Tibial artery (tissue), 4 donors: ENCODE measurements at places on chromosomes 3 and 15.

DNA sequence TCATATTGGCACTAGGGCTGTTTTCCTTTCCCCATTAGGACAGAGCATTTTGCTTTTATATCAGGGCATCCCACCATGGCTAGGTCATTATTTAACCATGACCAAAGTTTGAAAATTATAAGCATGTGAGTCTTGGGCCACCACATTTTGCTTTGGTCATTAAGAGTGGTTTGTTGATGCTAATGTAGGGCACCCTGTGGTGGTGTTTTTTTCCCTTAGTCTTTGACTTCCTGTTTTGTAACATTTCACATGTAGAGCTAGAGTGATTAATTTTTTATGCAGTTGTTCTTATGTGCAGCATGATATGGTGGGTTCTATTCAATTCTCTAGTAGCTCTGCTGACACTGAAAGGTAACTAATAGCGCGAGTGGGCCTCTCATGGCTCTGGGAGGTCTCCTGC is 249.6 kb upstream of the ROBO1 start:
- DNase-seq = no peak

DNA sequence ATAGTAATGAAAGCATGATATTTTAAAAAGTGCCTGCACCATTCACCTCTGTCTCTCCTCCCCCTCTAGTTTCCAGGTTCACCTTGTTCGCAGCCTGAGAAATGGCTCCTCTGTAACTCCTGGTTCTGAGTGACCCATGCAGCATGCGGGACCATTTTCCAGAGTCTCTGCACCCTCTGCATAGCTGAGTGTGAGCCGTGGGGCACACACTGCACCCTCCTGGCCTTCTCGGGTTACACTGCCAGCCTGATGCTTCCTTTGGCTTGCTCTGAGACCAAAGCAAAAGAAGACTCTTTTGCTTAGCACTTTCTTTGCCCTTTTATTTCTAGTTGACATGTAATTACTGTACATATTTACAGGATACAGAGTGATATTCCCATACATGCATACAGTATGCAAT is 287.3 kb downstream of the GABRG3 start:
- no peak for DNase-seq

DNA sequence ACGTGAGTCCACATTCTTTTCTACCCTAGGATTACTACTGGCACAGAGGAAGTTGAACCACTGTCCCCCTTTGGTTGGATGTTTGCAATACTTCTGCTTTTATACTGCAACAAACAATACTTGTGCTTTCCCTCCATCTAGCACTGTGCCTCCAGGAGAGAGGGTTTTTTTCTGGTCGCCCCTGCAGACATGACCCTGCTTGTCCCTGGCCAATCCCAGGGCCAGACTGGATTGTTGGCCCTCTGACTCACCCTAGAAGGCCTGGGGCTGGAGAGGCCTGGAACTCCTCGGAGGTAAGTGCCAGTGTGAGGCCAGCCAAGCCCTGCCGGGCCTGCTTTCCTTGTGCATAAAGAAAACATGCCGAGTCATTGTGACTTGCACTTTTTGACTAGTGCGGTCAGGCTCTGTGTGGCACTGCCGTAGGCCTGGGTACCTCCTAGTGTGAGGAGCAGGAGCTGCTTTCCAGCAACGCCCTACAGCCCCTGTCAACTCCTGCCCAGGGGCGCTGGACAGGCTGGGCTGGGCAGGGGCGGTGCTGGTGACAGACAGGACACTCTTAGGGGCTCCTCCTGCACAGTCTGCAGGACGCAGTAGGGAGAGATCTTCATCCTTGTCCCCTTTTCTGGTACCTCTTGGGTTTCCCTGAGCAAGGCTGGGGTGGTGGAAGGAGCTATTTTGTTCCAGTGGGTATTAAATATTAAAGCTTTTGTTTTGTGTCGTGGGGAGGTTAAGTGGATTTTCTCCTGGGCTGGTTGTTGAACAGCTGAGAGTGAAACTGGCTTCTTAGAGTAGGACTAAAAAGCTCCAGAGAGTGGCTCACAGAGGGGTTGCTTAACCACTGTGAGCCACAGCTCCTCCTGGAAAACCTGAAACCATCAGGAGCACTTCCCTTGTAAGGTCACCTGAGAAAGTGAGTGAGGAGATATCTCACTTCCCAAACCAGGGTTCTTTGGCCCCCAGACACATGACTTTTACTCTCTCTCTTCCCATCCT is 14.4 kb upstream of the TKT start:
- peak; percentile 86 for DNase-seq

DNA sequence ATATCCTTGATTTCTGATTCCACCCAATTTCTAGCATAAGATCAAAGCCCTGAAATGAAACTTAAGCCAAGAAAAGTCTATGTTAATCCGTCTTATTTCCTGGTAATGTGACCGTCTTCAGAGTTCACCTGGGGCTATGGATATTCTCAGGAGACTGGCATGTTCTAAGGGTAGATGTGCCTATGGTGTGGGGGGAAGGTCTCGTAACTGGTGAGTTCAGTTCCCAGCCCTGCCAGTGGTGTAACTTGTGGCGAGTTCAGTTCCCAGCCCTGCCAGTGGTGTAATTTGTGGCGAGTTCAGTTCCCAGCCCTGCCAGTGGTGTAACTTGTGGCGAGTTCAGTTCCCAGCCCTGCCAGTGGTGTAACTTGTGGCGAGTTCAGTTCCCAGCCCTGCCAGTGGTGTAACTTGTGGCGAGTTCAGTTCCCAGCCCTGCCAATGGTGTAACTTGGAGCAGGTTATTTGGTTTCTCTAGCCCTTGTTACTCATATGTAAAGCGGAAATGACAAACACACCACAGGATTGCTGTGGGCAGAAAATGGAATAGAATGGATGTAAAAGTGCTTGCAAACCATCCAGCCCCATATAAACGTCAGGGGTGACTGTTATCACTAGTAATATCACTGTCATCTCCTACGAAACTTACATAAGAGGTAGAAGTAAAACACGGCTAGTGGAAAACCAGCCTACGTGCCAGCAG is 30.4 kb downstream of the SLC51A start:
- DNase-seq = no peak

- no peak for DNase-seq
Measured at GRCh38 chr3:127235706-127236105, 42.8 kb downstream of the PRR23E start.

GRCh38 chr3:113626503-113627371 is 69.7 kb downstream of the USF3 start:
- no peak for DNase-seq

- no peak for DNase-seq
Measured at GRCh38 chr3:182730675-182731042, 62.6 kb upstream of the ATP11B start.

- DNase-seq = no peak
Measured at GRCh38 chr15:55514414-55514850, 6.4 kb upstream of the DNAAF4 start.

- no peak for DNase-seq
Measured at GRCh38 chr15:78223396-78224022, 10.9 kb downstream of the ACSBG1 start.

GRCh38 chr15:70192041-70192440 is 94.3 kb upstream of the TLE3 start:
- DNase-seq = no peak

DNA sequence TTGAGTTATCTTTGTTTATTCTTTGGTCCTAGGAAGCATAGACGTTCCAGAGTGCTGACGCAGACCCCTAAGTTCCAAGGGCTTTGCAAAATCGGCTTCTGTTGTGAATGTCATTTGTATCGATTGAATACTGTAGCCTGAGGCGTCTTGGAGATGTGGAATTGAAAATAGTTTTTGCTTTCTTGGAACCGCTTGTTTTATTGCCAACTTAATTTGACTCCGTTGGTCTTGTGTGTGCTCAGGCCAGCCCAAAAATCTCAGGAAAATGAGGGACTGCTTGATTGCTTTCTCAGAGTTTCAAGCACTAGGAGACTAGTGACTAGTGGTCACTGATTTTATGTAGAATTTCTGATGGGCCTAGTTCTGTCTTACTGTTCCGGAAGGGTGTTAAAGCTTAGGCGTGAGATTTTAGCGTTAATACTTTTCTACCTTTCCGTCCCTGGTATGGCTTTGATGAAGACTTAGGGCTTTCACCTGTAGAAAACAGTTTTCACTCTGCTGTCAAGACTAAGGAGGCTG is 263 bp upstream of the UTS2B start:
- DNase-seq = no peak

- DNase-seq = no peak
Measured at GRCh38 chr3:112682361-112682760, 41.4 kb upstream of the CCDC80 start.

DNA sequence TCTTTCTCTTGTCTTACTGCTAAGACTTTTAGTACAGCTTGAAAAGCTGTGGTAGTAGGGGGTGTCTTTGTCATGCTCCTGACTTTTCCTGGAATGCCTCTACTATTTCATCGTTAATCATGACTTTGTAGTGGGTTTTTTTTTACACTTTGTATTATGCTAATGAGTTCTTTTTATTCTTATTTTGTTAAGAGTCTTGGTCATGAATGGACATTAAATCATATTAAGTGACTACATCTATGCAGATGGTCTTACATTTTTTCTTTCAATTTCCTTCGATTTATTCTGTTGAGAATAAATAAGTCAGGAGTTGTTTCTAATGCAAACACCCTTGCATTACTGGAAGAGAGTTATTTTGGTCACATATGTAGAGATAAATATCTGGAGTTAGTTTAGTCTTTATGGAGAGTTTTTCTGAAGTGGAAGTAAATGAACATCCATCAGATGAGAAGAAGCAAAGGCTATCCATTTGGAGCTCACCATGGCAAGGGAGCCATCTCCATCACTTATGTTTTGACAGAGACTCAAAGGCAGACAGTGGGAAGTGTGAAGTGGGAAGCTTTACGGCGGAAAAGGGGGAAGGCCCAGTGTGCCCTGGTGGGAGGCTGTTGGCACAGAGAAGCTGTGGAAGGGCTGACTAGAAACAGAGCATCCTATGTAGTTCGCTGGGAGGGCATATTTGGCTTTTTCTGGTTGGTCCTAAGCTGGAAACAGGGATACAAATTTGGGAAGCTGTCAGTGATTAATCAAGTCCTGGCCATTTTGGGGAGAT is 73.1 kb upstream of the PRR23E start:
- DNase-seq = no peak

DNA sequence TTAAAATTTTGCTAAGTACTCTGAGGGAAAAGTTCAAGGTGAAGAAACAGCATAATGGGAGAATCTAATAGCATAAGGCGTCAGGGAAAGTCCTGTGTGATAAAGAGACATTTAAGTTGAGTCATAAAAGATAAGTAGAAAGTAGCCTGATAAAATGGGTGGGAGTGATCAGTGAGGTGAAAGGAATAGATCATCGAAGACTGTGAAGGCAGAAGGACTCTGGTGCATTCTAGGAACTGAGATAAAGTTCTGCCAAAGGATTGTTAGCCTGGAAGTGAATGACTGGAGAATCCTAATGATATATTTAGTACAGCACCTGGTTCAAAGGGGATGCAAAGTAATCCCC is 149.9 kb downstream of the CFAP20DC start:
- no peak for DNase-seq

DNA sequence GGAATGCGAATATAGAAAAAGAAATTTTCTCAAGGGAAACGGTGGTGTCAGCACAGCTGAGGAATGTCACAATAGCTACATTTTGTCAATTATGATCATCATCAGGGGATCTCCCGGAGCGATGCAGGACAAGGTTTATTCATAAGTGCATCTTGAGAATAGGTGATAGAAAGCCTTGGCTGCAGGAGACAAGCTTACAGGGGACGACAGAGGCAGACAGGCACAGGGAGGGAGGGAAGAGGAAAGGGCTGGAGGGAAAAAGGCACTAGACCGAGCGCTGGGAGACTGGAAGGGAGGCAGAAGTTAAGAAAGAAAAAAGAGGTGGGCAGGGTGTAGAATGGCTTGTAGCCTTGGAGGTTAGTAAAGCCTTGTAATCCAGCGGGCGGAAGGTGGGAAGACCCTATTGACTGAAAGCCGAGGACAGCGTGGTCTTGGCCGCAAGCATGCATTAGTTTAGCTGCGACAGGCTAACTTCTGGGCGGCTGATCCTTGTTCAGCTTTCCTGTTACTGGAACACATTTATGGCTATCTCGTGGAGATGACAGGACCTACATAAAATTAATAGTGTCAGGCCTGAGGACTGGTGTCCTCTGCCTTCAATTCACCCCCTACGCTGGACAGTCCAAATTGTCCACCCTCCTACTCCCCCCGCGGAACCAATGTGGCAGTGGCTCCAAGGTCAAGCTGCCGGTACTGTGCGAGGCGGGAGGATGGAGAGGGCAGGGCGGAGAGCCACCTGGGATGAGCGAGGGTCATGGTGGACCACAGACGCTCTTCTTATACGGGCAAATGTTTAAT is 1.4 kb upstream of the NECTIN3 start:
- DNase-seq = peak; percentile 69

DNA sequence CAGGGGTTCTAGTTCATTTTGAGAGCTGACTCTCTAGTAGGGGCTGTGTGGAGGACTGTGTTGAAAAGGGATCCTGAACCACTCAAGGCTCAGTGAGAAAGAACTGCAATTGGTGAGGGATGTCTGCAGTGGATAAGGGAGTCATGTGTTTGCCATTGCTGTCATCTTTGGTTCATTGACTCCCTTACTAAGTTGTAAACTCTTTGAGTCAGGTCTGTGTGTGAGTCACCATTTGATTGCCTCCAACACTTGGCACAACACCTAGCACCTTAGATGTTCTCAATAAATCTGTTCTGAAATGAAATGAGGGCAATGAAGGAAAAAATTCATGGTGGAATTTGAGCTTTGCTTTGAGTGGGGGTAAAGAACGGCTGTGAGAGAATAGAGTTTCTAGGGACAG is 51.7 kb downstream of the PLS1 start:
- no peak for DNase-seq

DNA sequence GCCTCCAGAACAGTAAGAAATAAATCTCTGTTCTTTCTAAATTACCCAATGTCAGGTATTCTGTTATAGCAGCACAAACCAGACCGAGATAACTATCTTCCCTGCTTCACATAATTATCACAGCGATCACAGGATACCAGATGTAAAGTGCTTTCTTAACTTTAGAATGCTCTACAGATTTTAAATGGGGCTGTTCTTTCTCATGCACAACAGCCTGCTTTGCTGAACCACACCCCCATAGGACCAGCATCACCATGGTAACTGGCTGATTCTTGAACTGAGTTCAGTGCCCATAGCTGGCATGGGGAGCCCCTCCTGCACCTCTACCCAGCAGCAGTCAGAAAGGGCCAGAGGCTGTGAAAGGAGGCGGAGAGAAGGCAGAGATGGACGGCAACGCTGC is 7.8 kb downstream of the CD80 start:
- DNase-seq = no peak

GRCh38 chr3:106341087-106341486 is 472.3 kb upstream of the CBLB start:
- no peak for DNase-seq

DNA sequence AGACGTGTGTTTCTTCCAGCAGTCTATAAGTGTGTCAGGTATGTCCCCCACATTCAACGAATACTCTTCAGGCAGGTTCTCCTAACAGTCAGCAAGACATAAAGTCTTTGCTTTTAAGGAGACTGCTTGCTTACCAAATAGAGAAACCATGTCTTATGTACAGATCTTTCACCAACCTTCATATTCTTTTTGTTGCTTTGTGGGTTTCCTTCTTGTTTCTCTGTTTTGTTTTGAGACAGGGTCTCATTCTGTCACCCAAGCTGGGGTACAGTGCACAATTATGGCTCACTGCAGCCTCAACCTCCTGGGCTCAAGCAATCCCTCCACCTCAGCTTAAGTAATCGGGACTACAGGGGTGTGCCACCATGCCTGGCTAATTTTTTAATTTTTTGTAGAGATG is 14.3 kb downstream of the DYNC1LI1 start:
- no peak for DNase-seq

- no peak for DNase-seq
Measured at GRCh38 chr15:91311986-91312385, 211.9 kb downstream of the SV2B start.

GRCh38 chr3:158419820-158420653 is 151.0 kb upstream of the MLF1 start:
- DNase-seq = no peak

GRCh38 chr3:127342735-127343134 is 54.9 kb upstream of the PRR20G start:
- DNase-seq = no peak
